Aorta (tissue), 5 donors: ENCODE measurements at places on chromosomes 12 and 14. TPM values are rescaled to one million over a fixed set of nuclear protein-coding genes. Genes with fewer than 3 reads are reported as not detected.

DNA sequence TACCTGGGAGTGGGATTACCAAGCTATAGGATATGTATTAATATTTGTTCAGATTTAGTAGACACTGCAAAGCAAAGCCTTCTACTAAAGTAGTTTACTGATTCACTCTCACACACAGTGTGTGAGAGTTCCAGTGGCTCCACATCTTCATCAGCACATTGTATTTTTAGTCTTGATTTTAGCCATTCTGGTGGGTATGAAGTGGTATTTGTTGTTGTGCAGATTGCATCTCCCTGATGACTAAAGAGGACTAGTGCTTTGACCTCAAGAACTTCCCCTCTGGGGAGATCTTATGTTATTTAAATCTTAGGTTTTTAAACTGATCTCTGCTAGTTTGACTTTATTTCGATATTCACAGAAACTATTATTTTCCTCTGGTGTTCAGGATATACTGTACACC, 479.7 kb upstream of the RGS6 start:
- no peak overlapping the region for H3K4me3 ChIP-seq
- H3K27me3 ChIP-seq: no peaks in the 10 kb centered on the region
- peaks cover 3% of the 10 kb centered on the region for H3K4me1 ChIP-seq
- H3K36me3 ChIP-seq: no peaks in the 10 kb centered on the region
- DNase-seq: no peak

GRCh38 chr14:35669782-35670181, 135.8 kb downstream of the INSM2 start:
- H3K36me3 ChIP-seq: peaks cover 2% of the 10 kb centered on the region
- no peaks in the 10 kb centered on the region for H3K27me3 ChIP-seq
- no peak for DNase-seq
- H3K4me1 ChIP-seq: no peaks in the 10 kb centered on the region
- no peak overlapping the region for H3K27ac ChIP-seq

DNA sequence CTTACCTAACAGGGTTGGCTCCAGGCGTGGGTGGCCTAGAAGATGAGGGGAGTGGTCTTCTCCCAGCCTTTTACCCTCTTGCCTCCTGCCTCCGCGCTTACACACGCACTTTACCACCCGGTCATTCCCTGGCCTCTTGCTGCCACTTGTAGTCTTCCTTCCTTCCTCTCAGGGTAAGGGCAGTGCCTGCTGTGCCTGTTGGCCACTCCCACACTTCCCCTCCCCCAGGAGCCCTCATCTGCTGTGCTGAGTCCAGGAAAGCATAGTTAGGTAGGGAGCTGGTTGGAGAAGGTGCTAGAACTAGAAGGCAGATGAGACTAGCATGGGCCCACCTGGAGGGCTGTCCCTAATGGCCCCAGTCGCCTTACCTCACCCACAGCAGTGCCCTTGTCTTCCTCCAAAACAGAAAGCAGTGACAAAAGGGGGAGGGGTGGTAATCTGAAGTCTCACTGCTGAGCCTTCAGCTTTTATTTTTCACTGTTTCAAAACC, 54.3 kb upstream of the SRSF5 start:
- H3K27me3 ChIP-seq: no peaks in the 10 kb centered on the region
- DNase-seq: no peak
- H3K36me3 ChIP-seq: no peaks in the 10 kb centered on the region
- H3K4me3 ChIP-seq: no peak overlapping the region

The KRT81 gene
- 0.45 TPM for total RNA-seq

The PHLDA1 gene
- 16.6 TPM for total RNA-seq

- H3K27ac ChIP-seq: no peak overlapping the region
- no peaks in the 10 kb centered on the region for H3K36me3 ChIP-seq
- H3K4me3 ChIP-seq: no peak overlapping the region
Measured at GRCh38 chr14:72847721-72848120, 46.2 kb downstream of the DPF3 start.

- no peaks in the 10 kb centered on the region for H3K27me3 ChIP-seq
- H3K4me3 ChIP-seq: no peak overlapping the region
- DNase-seq: no peak
- no peak overlapping the region for H3K27ac ChIP-seq
- H3K4me1 ChIP-seq: no peaks in the 10 kb centered on the region
Measured at GRCh38 chr14:97319691-97320090, 522.5 kb downstream of the VRK1 start.
